Mucosa of gallbladder (tissue), 1 donor: ENCODE measurements at places on chromosomes 5 and 9. TPM values are rescaled to one million over a fixed set of nuclear protein-coding genes. Genes with fewer than 3 reads are reported as not detected.

Gene GFM2
- 21.4 TPM for total RNA-seq

- no peak for DNase-seq
Observed at GRCh38 chr5:16135003-16135402, 44.6 kb downstream of the MARCHF11 start.

GRCh38 chr9:84343111-84343521 lies 2.6 kb upstream of the SLC28A3 start:
- no peak for DNase-seq

GRCh38 chr5:39863926-39864552 lies 439.3 kb upstream of the DAB2 start:
- no peak for DNase-seq

DNA sequence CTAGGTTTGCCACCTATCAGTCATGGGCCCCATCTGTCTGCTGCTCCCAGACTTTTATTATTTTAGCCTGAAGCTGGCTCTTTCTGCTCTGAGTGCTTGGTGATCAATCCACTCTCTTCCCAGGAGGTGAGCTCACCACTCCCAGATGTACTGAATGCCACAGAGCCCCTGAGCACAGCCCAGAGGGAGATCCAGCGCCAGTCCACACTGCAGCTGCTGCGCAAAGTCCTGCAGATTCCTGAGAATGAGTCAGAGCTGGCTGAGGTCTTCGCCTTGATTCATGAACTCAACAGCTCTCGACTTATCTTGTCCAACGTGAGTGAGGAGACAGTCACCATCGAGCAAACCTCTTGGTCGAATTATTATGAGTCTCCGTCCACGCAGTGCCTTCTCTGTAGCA lies 36.0 kb downstream of the HMGXB3 start:
- peak; percentile 33 for DNase-seq

Gene CNTNAP3B
- total RNA-seq, result 2.6 TPM

DNA sequence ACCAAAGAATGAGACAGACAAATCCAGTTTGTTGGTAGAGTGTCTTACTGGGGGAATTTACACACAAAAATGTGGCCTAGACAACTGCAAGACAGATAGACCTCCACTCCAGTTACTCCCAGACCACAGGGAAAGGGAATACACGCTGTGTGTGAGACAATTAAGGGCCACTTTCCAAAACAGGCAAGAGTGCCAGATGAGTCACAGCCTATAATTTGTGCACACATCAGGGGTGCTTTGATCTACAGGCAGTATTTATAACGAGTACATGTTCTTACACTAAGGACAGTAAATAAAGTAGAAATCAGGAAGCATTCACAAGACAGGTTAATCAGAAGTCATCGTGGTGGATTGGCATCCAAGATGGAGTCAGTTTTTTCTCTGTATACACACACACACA lies 114.8 kb downstream of the ZNF622 start:
- DNase-seq, result no peak

DNA sequence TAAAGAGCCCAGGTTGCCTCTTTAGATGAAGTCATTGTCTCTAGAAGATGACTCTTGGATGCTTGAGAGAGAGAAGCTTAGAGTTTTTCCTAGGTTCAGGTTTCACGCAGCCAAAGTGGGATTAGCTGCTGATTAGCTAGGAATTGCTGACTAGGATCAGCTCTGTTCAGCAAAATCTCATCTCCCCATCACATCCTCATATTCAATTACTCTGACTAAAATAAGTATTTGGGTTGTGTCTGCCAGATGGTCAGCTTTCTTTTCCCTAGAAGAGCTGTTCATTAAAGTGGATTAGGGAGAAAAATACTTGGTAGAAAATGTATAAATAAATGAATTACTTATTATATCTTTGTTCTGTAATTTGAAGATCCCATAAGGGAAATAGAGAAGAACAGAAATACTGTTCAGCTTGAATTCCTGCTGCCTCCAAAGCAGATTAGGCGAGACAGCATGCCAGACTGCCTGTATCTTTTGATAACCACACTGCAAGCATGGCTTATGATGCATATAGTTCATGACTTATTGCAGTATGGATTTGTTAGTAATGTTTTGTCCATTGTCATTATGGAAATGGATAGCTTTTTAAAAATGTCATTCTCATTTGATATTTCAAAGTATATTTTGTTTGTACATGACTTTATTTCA lies 184.8 kb upstream of the CD180 start:
- no peak for DNase-seq
